ENCODE measurements at places on chromosomes 6 and 20.

DNA sequence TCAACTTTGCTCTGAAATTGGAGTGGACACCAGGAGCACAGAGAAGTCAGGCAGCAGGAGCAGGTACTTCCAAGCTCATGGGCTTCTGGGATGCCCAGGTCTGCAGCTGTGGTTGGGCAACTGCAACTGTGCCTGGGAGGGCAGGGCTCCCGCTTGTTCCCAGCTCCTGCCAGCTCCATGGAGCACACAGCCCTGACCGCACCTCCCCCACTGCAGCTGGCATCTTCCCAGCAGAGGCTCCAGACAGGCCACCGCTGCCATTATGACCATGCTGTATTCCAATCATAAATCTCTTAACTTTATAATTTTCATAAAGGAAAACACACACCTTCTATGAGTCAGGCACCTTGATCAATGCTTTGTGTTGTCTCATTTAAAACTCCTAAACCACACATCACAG, 36.9 kb downstream of the STK38 start:
- DNase-seq, result no peak

- no peak for DNase-seq
Observed at GRCh38 chr20:33612001-33612400, 50.1 kb upstream of the C20orf144 start.

DNA sequence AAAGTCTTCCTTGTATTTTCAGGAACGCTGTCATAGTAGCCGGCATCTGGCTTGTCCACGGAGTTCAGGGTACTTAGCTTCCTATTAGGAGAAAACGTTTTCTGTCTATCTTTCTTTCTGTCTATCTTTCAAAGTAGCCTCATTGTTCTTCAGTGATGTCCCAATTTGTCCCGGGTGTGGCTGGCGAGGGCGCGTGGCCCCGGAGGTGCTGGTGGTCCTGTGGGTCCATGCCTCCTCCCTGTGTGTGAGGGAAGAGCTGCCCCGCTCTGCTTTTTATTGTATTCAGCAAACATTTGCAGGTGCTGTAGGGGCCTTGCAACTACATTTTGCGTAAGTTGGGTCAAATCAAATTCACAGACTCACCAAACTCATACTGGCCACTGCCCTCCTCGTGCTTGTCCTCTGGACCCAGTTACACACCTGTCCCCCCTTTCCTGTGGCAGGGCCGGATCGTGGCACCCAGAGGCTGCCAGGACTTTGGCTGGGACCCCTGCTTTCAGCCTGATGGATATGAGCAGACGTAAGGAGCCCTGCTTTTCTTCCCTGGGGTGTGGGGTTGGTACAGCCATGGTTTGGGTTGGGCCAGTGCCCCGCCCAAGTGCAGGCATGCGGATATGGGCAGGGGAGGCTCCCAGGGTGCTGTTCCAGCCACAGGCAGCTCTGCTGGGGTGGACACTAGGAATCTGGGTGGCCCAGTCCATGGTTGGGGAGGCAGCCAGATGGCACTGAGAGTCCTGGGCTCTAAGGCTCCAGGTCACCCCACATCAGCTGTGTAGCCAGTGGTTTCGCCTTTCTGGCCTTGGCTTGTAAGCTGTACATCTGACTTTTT, 12.3 kb downstream of the ITPA start:
- DNase-seq, result no peak

GRCh38 chr6:90216072-90216977, 80.3 kb downstream of the BACH2 start:
- DNase-seq, result no peak

DNA sequence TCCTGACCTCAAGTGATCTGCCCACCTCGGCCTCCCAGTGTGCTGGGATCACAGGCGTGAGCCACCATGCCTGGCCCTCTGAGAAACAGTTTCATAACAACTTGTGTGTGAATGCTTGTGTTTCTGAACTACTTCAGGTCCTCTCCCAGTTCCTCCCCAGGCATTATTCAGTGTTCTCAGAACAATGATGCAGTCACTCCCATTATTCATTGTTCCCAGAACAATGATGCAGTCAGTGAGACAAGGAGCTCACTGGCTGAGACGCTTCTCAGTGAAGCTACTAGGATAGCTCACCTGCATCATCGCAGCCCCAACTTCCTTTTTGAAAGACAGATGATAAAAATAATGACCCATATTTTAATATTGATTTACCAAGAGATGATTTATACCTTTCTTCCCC, 71.5 kb downstream of the NDUFAF5 start:
- DNase-seq, result no peak

DNA sequence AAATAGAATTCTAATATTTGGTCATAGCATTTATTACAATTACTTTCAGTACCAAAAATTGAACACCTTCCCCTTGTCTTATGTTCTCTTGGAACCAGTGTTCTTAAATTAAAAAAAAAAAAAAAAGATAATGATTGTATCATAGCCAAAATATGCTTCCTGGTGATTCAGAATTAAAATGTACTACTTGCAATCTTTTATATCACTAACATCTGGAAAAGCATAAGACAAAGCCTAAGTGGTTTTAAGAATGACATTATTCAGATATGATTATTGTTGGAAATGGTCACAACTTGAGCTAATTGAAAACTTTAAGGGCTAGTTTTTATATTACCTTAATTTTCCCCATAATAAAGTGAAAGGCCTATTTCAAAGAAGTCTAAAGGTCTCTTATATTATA, 493.3 kb upstream of the MARCKS start:
- no peak for DNase-seq

- no peak for DNase-seq
Observed at GRCh38 chr20:23225407-23226060, 125.1 kb upstream of the NXT1 start.

GRCh38 chr6:129605967-129606366, 104.0 kb downstream of the ARHGAP18 start:
- no peak for DNase-seq

DNA sequence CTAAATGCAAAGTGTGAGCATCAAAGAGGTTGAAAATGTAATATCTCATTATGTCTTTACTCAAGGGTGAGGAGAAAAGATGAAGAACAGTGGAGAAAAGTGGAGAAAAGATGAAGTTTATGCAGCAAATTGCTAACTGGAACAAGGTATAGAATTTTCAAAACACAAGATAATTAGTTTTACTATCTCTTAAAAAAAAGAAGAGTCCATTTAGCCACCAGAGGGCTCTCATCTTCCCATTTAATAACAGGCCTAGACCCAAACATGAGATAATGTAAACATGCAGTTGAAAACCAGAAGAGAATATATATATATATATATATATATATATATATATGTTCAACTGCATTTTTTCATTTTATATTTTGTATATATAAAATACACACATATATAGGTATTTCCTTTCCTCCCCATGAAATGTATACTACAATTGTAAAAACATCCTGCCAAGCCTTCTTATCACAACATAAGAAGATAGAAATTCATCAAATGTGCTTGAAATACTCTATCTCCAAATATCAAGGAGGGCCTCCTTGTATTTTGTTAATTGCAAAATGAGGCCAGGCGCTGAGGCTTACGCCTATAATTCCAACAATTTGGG, 78.4 kb downstream of the ADTRP start:
- DNase-seq, result no peak

- DNase-seq, result no peak
Observed at GRCh38 chr6:8343600-8343999, 91.7 kb downstream of the SLC35B3 start.

DNA sequence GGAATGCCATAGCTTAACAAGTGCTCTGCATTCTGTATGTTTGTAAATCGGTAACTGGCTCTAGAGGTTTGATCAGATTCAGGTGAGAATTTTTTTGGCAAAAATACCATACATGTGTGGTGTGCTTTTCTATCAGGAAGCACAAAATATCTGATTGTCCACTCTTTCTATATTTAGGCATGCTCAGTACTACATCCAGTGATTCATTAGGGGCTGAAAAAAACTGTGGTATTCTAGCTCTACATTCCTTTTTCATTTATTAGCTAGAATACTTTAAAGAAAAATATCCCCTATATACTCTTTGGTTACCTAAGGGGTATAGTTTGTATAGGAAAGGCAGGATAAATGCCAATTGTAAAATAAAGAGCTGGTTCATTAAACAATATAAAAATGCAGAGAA, 10.6 kb upstream of the ELOVL2 start:
- DNase-seq, result no peak

DNA sequence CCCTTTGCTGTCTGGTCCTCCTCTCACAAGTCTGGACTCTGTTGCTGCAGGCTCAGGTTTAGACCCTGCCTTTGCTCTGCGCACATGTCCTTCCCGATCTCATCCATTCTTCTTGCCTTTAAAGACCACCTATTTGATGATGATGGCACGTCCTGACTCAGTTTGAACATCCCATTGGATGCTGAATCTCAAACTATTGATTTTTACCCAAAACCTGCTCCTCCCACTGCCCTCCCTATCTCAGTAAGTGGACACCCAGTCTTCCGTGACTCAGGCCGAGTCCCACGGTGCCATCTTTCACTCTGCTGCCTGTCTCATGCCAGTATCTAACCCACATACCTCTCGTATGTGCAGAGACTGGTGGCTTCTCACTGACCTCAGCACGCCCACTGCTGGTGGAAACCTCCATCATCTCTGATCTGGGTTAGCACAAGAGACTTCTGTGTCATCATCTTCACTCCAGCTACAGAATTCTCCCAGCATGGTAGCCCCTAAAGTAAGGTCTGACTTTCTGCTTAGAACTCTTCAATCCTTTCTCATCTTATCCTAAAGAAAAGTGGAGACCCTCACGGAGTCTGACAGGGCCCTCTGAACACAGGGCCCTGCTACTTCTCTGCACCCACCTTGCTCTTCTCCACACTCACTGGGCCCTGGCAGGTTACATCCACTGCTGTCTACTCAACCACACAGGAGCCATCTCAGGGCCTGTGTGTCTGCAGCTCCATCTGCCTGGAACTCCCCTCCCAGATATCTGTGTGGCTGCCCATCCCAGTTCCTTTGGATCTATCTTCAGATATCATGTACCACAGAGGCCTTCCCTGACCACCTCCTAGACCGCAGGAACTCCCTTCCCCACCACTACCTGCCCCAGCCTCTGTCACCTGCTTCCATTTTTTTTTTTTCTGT, 387.1 kb upstream of the AGPAT4 start:
- DNase-seq, result no peak

DNA sequence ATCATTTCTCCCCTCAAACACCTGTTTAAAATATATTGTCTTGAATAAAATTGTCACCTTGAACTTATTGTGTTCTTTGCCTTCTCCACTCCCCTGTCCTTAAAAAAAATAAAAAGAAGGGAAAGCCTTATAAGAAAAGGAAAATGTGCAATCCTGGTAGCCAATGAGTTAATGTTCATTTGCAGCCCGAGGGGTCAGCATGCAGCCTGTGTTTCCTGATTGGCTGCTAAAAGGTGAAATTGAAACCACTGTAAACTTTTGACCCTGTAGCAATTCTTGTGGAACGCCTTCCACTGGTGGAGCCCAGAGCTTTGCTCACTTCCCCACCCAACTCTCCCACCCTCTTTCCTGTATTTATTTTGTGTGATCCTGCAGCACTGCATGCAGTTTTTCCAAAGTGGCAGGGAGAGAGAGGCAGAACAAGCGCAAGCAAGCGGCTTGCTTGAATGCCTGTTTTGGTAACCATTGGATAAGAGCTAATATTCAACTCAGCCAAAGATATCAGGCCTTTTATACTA, 74.9 kb downstream of the NCOA3 start:
- no peak for DNase-seq

- DNase-seq, result no peak
Observed at GRCh38 chr6:42337985-42338743, 113.6 kb downstream of the TRERF1 start.

GRCh38 chr6:166500246-166500645, 86.2 kb downstream of the RAMACL start:
- no peak for DNase-seq

DNA sequence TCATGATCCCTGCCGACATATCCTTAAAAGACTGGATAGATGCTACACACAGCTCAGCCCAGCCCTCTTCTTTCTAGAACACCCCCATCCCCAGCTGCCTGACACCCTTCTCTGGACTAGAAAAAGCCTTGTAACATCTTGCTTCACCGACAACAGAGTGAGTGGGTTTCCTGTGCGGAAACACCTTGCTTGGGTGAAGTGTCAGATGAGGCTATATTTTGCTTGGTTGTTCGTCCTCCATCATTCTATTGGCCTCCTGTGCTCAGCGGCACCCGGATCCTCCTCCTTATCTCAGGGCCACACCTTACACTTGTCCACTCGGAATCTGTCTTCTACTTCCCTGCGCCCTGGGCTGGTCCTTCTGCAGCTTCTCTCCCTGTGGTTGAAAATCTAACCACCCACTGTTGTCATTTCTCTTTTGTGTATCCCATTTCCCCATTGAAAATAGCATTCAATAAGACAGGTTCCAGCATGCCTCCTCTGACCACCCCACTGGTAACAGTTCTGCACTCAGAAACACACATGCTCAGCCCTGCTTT, 101.3 kb upstream of the MLN start:
- DNase-seq, result no peak

DNA sequence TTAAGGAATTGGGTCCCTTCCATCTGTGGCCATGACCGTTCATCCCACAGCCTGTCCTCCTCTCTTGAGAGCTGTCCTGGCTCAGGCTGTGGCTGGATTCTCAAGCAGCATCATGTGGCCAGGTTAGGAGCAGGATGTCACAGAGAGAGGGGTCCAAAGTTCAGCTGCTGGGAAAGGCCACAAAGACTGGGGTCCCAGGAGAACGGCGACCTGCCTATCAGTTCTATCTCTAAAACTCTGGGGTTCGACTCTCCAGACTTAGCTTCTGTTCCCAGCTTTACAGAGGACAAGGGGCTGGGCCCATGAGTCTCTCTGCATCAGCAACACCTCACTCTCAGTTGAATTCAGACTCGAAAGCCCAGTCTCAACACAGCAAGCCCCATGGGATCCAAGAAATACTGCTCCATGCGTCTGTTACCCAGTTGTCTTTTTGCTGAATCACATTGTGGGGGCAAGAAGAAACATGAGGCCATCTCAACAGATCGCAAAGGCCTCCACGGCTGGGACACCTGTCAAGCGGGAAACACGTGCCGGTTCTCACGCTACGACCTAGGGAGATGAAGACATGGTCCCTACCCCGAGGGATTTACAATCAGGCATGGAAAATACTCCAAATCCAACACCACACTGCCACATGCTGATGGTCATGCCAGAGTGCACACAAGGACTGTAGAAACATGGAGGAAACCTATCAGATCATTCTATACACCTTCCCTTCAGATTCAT, 95.4 kb downstream of the SLC22A23 start:
- DNase-seq, result no peak

DNA sequence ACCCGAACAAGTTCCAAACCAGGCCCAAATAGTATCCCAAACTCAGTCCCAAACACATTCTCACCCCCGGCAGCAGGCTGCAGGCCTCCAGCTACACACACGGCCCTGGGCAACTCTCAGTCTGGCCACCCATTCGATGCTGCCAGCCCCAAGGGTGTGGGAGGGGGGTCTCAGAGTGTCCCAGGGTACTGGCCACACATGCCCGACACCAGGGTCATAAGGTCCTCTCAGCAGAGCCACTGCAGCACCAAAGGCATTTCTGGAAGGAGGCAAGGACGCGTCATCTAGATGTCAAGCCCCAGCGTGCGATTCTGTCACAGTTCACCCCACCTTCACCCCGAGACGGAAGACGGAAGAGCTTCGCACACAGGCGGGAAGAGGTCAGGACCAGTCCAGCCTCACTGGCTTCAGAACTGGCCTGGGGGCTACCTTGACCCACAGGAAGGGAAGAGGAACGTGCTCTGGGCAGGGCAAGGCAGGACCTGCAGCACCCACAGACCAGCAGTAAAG, 9.5 kb downstream of the MYL9 start:
- DNase-seq, result no peak

- no peak for DNase-seq
Observed at GRCh38 chr6:96065213-96065612, 49.4 kb downstream of the FUT9 start.

All from stimulated activated CD8-positive, alpha-beta memory T cell treated with anti-CD3 and anti-CD28 coated beads, Interleukin-4, amount 100 ng/mL, for 4 hours (primary cell).